ENCODE measurements at places on chromosomes 7 and 10.
A peak's percentile ranks its signal among the peaks of the same experiment; 100 is the strongest.

DNA sequence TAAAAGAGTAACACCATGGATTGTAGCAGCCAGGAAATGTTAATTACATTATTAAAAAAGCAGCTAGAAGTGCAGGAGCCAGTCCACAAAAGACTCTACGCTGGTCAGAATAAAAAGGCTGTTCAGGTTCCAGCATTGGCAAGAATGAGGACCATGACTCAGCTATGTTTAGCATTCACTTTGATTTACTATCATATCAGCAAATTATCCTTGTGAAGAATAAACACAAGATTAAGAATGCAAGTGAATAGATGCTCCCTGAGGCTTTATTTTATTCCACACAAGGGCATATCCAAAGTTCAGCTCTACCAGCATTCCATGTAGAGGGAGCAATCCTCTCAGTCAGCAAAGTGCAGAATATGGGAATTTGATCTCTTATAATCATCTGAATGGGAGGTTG, 13.6 kb downstream of the DGKB start:
- no peak for DNase-seq

GRCh38 chr10:12130237-12130872, 878 bp downstream of the SEC61A2 start:
- DNase-seq = peak; percentile 94

DNA sequence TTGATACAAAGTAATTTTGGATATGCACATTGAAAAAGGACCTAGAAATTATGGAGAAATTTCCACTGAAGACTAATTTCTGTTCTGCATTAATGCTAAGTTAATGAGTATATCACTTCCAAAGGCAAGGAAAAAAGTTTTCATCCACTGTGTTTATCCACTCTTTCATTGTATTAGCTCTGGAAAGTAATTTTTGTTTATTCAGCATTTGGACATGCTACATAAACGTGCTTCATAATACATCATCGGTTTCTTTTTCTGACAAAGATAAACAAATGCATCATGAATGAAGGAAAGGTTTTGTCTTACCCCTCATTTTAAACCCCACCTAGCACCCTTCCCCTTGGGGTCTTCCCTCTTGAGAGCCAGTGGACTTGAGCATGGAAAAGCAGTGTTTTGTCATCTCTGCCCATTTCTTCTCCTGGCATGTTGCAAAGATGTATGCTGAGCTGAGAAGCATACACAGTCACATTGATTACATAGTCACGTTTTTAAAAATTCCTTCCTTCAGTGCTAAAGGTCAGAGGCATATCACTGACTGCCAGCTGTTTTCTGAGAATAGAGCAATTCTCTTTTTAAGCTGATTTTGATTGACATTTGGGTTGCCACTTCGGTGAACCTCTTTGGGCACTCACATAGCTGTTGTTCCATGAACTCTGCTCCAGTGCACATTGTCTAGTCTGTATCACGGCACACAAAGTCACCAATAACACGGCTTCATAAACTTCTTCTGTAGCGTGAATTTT, 65.9 kb upstream of the C7orf33 start:
- DNase-seq = no peak

GRCh38 chr10:46289209-46289810, 2.5 kb downstream of the ANTXRL start:
- DNase-seq = no peak

DNA sequence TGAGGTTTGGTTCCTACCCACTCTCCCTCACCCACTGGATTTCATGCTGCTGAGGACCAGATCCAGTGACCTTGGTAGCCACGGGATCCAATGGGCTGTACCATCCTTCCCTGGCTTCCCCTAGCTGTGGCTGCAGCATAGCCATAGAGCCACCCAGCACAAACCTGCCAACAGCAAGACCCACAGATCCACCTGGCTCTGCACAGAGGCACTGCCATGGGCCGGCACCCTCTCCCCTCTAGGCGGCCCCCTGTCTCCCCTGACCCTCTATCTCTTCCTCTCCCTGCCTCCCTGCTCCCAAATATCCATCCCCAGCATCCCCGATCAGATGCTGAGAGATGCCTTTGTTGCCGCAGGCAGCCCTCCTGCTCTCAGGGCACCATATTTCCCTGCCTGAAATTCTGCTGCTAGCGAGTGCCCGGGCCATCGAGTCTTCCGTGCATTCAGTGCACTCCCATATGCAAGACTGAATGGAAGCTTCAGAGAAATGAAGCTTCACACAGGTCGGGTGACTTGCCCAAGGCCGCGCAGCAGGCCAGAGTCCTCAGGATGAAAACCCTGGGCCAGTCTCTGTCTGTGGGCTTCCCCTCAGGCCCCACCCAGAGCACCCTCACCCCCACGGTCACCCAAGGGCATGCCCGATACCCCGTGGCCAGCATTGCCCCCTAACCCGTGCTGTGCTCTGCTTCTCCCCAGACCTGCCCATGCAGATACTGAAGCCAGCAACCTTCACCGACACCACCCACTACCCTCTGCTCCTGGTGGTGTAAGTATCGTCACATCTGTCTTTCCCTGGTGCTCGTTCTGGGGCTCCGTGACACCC, 130.8 kb downstream of the PAXIP1 start:
- DNase-seq = peak; percentile 70

GRCh38 chr10:75035975-75036708, 75.3 kb upstream of the SAMD8 start:
- DNase-seq = peak; percentile 89

DNA sequence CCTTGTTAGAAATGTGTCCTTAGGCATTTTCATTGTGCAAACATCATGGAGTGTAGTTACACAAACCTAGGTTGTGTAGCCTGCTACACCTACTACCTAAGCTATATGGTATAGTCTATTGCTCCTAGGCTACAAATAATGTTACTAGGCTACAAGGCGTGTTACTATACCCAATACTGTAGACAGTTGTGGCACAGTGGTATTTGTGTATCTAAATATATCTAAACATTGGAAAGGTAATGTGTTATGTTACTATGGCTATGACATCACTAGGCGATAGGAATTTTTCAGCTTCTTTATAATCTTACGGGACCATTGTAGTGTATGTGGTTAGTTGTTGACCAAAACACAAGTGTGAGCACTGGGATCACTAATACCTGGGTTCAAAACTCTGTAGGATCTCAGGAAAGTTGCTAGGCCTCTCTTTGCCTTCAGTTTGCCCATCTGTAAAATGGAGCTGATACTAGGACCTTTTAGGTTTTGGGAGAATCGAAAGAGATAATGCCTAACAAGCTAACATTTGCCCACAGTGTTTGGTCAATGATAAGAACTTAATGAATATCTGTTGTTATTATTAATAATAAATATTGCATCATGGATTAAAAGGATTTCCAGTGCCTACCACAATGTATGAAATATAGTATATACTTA, 2.7 kb downstream of the BICC1 start:
- DNase-seq = peak; percentile 34

Data from osteoblast (primary cell).